Activated CD8-positive, alpha-beta memory T cell treated with anti-CD3 and anti-CD28 coated beads, Interleukin-2, amount 50 U/mL, for 4 hours (primary cell): ENCODE measurements at places on chromosomes 12 and 14.

- DNase-seq, result no peak
Observed at GRCh38 chr12:19191089-19191488, 61.6 kb downstream of the PLEKHA5 start.

- no peak for DNase-seq
Observed at GRCh38 chr14:89336338-89336737, 80.7 kb downstream of the FOXN3 start.

GRCh38 chr14:65478596-65478995, 66.1 kb downstream of the FUT8 start:
- DNase-seq, result no peak

DNA sequence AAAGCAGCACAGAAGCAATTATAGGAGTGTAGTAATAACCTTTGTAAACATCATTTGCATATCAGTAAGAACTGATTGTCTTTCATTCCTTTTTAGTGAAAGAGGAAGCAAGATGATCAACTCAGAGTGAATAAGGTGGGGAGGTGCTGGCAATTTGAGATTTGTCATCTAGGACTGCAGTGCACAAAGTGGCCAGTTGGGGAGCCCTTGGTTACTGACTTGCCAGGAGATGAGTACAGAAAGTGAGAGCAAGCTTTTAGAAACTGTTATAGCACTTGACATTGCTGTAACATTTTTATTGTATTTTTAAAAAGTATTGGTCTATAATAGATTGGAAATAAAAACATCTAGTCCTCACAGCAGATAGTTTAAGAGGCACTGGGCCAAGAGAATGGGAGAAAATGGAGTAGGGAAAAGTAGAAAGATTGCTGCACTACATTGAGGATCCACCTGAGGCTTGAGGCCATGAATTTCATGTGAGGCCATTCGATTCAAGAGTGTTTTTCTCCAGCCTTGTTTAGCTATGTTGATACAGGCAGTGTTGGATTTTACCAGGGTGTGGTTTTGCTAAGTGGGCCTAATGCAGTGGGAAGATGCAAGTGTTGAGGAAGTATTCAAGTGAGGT, 98.2 kb downstream of the SNAPC1 start:
- DNase-seq, result peak; percentile 67

DNA sequence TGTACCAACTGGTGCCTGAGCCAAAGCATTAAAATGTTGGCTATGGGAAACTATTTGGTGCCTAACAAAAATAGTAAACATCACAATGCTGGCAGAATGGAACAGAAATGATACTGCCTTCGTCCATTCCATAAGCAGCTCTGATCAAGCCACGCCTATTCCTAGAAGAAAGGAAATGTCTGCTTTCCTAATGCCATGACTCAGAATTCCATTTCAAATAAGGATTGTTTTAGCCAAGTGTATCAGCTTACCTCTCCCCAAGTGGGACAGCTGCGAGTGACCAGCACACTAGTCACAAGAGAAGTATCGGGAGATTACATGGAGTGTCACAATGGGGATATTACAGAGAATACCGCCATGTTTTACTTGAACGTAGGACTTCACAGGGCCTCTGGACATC, 38.7 kb downstream of the GLT8D2 start:
- no peak for DNase-seq

- no peak for DNase-seq
Observed at GRCh38 chr14:34502001-34502400, 37.5 kb downstream of the EAPP start.
